ENCODE measurements at places on chromosomes 3 and 15.

- DNase-seq: no peak
These were observed 52.5 kb downstream of the LRRN1 start for GRCh38 chr3:3851621-3852323.

- no peak for DNase-seq
These were observed 228.5 kb downstream of the NTRK3 start for GRCh38 chr15:88028024-88028423.

DNA sequence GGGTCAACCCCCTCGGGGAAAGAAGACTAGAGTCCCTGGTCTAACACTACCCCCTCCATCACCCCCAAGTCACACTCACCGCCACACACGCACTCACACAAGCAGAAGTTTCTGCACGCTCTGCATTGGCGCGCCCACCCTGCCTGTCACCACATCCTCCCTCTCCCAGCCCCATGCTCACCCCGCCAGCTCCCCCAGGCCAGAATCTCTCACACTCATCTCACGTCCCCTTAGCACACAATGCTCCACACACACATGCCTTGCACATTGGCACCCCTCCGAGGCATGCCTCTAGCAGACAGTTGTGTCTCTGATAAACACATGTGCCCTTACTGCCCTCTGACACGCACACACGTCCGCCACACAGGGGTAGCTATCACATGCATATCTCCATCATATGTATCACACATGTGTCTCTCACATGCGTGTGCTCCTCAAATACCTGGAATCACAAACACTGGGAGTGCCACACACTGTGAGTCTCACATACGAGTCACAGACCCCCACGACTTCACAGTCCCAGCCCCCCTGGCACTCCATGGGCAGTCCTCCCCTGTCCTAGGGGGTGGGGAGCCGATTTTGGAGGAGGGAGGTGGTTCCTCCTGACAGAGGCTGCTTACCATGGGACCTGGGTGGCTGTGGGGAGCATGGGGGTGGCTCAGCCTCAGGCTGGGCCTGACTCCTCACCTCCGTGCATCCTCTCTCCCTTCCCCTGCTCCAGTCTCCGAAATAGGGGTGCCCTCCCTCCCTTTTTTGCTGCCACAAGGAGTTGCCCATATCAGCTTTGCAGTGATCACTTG lies 898 bp downstream of the FBLN2 start:
- no peak for DNase-seq

- DNase-seq: no peak
These were observed 1.2 kb downstream of the GPR176 start for GRCh38 chr15:39918688-39919385.

GRCh38 chr15:36356978-36357601 lies 222.3 kb upstream of the CDIN1 start:
- no peak for DNase-seq

DNA sequence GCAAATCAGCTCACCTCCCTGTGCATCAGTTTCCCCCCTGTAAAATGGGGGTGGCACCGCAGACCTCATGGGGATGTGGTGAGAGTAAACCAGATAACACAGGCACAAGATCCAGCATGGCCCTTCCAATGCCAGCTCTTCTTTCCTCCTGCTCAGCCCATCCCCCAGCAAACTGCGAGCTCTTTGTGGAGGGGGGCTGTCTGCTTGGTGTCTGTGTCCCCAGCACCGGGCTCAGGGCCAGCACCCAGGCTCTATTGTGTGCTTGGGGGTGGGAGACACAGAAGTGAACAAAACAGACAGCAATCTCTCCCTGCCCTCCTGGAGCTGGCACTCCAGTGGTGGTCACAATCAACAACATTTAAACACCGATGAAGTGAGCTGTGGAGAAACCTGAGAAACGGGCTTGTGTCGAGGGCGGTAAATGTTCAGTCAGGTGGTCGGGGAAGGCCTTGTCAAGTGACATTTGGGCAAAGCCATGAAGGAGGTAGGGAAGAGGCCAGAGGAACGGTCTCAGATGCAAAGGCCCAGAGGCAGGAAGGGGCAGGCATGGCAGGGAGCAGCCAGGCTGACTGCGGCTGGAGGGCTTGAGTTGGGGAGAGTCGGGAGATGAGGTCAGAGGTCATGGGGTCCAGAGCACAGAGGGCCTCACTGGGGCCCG lies 28.4 kb downstream of the GRIP2 start:
- DNase-seq: no peak

GRCh38 chr3:126416943-126417342 lies 22.2 kb downstream of the CFAP100 start:
- no peak for DNase-seq
